ENCODE measurements at places on chromosomes 4 and X.
A peak's percentile ranks its signal among the peaks of the same experiment; 100 is the strongest.

DNA sequence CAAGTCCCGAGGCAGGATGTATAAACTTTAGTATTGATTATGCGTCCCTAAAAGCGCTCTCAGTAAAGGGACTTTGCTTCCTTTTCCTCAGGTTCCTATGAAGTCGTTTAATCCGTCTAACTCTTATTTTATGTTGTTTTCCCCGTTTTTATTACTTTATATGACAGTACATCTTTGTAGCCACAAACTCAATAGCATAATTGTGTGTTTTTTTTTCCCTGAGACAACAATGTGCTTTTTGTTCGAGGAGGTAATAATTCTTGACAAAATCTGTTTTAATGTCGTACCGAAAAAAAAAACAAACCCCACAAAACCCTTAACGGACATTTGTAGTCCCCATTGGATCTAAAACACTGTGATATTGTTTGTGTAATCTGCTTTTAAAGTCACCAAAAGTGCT is 17.9 kb upstream of the PPP2R3B start:
- DNase-seq = no peak

DNA sequence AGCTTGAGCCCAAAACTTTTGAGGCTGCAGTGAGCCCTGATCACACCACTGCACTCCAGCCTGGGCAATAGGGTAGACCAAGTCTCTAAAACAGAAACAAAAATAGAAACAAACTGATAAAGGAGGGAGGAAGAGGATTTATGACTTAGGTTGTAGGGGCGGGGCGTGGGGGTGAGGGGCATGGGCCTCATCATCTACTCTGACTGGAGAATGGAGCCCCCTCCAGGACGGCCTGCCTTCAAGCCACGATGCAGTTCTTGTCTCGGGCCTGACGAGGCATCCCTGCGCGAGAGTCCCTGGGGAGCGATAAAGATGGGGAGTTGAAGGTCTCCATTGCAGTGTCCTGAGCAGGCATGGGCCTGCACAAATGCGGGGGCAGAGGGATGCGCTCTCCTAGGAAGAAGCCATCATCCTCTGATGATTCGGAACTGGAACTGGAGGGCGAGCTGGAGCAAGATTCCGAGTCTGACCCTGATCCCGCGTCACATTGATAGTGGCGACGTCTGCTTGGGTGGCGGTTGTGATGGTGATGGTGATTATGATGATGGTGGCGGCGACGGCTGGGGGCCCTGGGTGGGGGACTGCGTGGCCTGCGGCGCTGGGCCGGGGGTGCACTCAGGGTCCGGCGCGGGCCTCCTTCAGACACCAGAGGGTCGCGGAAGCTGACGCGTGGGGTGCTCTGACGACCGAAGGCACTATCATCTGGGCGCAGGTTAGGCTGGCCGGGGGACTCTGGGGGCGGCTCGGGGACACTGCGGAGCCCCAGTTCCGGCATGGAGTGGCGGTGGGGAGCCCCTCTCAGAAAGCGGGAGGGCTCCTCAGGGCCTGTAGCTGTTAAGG is 4.0 kb downstream of the PLP2 start:
- no peak for DNase-seq

DNA sequence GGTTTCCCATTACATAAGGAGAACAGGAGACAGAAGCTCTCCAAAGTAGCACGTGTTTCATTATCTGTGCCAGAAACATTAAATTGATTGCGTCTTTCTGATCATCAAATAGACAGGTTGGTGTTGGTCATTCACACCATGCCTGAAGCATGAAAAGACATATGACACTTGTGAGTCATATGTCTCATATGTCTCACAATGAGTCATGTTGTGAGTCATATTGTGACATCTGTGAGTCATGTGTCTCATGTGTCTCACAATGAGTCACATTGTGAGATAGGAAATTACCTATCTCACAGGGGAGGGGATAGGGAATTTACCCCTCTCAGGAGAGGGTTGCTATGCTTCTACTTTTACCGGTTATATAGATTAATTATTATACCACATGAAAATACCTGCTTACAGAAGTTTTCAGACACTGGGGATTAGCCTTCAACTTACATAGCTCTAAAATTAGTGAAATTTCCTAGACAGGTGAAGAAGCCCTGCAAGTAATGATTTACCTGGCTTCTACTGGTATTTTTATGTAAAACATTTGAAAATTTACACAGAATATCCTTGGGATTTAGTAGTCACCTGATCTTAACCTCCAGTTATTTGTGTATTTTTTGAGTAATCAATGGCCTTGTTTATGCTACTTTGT is 80.8 kb downstream of the NPFFR2 start:
- DNase-seq = peak; percentile 86

GRCh38 chr4:163217505-163217904 is 50.8 kb upstream of the NAF1 start:
- DNase-seq = no peak

GRCh38 chrX:131746491-131746968 is 202.7 kb downstream of the OR13H1 start:
- DNase-seq = peak; percentile 48

- no peak for DNase-seq
Observed at GRCh38 chrX:148337873-148338272, 162.5 kb upstream of the AFF2 start.

- peak; percentile 25 for DNase-seq
Observed at GRCh38 chr4:155614111-155614762, 52.4 kb upstream of the GUCY1A1 start.

DNA sequence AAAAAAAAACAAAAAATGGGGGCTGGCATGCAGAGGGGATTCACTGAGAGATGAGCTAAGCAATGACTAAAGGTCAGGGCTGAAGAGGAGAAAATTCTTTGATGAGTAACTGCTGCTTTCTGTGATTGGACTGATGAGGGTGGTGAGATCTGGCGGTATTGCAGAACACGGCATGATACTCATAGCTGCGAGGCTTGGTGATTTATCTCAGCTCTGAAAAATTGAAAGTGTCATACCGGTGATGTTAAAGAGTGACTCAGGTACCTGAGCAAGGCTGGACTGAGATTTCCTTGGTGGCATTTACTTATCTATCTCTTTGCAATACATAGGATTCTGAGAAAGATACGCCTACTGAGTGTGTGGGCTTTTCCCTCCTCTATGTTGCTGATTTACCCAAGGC is 204.1 kb upstream of the DDX53 start:
- DNase-seq = peak; percentile 17

DNA sequence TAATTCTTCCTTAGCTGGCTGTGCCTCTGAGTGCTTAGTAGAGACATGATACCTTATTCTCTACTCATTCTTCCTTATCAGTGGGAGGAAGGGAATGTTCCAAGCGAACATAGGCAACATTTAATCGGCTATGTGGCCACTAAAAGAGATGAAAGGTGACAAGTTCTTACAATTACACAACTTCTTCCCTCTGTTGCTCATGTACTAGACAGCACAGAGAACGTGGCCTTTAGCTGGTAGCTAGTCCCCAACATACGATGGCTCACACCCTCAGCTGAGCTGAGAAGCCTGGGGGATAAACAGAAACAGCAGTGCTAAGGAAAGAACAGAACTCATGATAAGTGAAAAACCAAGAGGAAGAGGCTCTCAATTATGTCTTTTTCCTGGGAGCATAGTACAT is 52.2 kb downstream of the APOO start:
- DNase-seq = no peak

- DNase-seq = no peak
Observed at GRCh38 chrX:65846974-65847373, 179.5 kb downstream of the MSN start.

DNA sequence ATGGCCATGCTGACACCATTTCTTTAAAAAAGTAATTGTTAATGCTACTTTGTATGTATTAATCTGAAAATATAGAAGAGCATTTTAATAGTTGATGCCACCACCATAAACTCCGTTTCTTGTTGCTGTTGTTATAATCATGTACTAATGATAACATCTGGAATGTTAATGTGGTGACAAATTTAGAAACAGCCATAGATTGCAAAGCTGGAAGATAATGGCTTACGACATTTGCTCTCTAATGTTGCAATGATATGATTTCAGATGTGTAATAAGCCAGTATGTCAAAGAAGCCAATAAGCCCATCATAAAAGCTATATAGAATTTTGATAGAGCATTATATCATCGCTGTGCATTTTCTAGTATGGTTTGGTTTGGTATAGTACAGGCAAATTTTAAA is 579.4 kb upstream of the ZFP42 start:
- DNase-seq = no peak

DNA sequence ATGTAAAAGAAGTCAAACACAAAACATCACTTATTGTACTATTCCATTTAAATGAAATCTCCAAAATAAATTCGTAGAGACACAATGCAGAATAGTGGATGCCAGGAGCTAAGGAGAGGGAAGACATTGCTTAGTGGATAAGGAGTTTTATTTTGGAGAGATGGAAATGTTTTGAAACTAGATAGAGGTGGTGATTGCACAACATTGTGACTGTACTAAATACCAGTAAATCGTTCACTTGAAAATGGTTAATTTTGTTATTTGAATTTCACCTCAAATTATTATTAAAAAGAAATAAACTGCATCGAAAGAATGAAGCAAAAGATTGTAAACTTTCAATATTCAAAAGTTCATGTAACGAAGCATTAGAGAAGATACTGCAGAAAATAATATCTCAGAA is 9.7 kb upstream of the ACSL4 start:
- DNase-seq = no peak

DNA sequence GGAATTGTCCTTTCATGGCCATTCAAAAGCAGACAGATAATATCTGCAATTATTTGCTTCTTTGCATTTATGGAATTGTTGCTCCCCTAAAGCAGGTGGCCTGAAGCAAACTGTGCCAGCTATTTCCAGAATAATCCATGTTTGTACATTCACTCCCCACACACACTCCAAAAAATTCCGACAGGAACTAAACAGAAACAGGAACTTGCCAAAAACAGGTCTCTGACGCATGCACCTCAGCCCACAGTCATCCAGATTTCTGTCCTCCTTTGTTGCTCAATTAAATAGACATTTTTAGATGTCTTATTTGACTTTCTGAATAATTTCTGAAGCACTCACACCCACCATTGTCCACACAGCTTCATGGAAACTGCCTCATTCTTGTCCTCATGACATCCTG is 71.5 kb upstream of the EDNRA start:
- DNase-seq = no peak

GRCh38 chr4:165059386-165059785 is 5.7 kb downstream of the TRIM75 start:
- no peak for DNase-seq

GRCh38 chr4:93461541-93461940 is 367.0 kb upstream of the ATOH1 start:
- no peak for DNase-seq

- no peak for DNase-seq
Observed at GRCh38 chr4:5887011-5887360, 5.9 kb downstream of the CRMP1 start.

GRCh38 chr4:13615161-13615560 is 12.4 kb downstream of the BOD1L1 start:
- DNase-seq = no peak

- no peak for DNase-seq
Observed at GRCh38 chr4:184019667-184020623, 114.8 kb downstream of the STOX2 start.

- no peak for DNase-seq
Observed at GRCh38 chr4:78410676-78411075, 140.9 kb upstream of the ANXA3 start.
